Astrocyte of the spinal cord (primary cell): ENCODE measurements at places on chromosomes 2 and 18.

GRCh38 chr18:12630136-12630535 lies 27.8 kb downstream of the SPIRE1 start:
- peak; percentile 45 for DNase-seq

DNA sequence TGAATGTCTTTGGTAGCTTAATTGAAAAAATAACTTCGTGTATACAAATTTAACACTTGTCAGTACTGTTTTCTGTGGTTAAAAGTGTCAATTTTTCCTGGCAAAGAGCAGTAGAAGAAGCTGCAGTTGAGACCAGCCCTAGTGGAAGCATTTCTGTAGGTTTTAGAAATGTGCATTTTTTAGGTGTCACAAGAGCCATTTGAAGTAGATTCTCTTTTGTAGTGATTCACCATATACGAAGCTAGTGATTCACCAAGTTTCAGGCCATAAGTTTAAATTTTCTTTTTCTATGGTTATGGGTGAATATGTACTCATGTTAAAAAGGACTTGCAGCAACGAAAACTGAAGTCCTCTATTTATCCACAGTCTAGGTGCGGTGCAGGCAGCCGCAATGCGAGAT lies 4.2 kb downstream of the NABP1 start:
- no peak for DNase-seq

GRCh38 chr2:48440103-48440390 lies 89.9 kb upstream of the STON1 start:
- DNase-seq: no peak

- DNase-seq: no peak
Observed at GRCh38 chr18:12318334-12318697, 10.3 kb downstream of the TUBB6 start.

GRCh38 chr2:215594766-215595165 lies 158.9 kb upstream of the FN1 start:
- peak; percentile 49 for DNase-seq

GRCh38 chr2:30633039-30633438 lies 174.2 kb downstream of the CAPN13 start:
- DNase-seq: no peak
